ENCODE measurements at places on chromosomes 7 and 10.
A peak's percentile ranks its signal among the peaks of the same experiment; 100 is the strongest.

DNA sequence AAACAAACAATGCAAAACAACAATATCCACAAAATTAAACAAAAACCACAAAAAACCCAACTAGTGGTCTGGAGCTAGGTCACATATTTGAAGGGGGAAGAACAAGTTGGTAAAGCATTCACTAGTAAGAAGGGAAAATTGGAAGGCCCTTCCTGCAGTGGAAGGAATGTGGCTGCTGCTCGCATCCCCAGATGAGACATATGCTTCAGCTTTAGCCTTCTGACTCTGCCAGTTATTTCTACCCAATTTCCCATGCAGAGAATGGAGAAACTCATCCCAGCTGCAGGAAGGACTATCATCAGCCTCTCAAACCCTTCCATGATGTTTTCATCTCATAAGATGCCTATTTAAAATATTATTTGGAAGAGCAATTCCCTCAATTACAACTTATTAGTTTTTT, 176.6 kb downstream of the BMPER start:
- DNase-seq: no peak

GRCh38 chr10:125531465-125531864, 151.5 kb downstream of the TEX36 start:
- DNase-seq: peak; percentile 24

- peak; percentile 56 for DNase-seq
Measured at GRCh38 chr10:35336921-35337823, 863 bp downstream of the CCNY start.

GRCh38 chr7:40986351-40986873, 716.5 kb downstream of the INHBA start:
- no peak for DNase-seq

DNA sequence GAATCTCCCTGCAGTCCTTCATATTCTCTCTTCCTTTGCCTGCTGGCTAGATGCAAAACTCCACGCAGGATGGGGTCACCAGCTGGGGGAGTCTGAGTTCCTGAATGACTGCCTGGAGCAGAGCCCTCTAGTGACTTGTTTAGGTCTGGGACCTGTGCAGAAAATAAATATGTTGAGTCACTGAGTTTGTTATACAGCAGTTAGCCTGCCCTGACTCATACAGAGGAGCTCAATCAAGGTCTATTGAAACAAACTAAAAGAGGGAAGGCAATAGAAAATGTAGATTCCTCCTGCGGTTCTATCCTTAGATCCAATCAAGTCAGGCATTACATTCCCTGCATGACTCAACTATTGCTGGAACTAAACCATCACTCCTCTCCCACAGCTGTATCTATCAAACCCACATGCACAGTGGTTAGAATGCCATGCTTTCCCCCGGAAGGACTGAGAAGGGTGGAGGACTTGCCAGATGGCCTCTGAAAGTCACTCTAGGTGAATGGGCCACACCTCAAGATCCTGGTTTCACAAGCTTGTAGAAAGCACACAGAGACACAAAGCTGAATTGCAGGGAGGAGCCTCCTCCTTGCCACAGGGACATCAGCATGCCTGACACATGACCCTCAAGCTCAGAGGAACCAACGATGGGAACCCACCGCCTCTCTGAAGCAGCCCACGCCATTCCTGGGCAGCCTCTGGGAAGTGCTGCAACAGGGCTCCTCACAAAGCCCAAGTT, 73.9 kb downstream of the SH3PXD2A start:
- peak; percentile 21 for DNase-seq

GRCh38 chr10:6142644-6143043, 53.8 kb downstream of the RBM17 start:
- DNase-seq: no peak

GRCh38 chr10:83372646-83373045, 766.7 kb upstream of the GHITM start:
- DNase-seq: no peak

DNA sequence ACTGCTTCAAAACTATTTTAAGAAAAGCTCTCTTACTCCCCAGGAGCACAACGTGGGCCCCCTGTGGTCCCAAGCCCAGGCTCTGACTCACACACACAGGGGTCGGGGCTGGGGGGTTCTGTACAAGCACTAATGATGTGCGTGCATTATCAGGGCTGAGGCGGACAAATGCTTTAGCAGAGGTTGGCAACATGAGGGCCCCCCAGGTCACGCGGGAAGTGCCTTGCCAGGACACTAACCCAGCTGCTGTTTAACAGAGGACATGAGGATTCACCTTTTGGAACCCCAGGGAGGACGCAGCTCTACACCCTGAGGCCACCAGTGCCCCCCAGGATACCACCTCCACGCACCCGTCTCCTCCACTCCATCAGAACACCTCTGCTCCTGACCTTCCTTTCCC, 342.8 kb downstream of the DNAJB6 start:
- no peak for DNase-seq

GRCh38 chr7:8382004-8382730, 51.2 kb upstream of the NXPH1 start:
- DNase-seq: no peak

DNA sequence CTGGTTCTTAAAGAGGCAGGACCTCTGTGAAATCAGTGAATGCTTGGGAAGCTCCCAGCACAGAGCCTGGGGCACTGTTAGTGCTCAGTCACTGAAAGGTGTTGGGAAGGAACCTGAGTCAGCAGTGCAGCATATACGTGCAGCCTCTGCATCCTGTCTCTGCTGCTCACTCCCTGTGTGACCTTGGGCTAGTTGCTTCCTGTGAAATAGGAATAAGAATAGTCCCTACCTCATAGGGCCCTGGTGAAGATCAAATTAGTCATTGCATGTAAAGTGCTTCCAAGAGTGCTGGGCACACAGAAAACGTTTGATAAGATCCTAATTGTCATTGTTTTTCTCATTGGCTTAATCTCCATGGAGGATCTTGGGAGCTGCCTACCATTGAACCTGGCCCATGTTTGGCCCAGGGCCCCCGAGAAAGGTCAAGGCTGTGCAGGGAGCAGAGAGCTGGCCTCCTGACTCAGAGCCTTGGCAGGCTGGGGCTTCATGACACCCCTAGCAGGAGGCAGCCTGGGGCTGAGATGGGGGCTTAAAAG, 73.3 kb upstream of the COL13A1 start:
- no peak for DNase-seq

DNA sequence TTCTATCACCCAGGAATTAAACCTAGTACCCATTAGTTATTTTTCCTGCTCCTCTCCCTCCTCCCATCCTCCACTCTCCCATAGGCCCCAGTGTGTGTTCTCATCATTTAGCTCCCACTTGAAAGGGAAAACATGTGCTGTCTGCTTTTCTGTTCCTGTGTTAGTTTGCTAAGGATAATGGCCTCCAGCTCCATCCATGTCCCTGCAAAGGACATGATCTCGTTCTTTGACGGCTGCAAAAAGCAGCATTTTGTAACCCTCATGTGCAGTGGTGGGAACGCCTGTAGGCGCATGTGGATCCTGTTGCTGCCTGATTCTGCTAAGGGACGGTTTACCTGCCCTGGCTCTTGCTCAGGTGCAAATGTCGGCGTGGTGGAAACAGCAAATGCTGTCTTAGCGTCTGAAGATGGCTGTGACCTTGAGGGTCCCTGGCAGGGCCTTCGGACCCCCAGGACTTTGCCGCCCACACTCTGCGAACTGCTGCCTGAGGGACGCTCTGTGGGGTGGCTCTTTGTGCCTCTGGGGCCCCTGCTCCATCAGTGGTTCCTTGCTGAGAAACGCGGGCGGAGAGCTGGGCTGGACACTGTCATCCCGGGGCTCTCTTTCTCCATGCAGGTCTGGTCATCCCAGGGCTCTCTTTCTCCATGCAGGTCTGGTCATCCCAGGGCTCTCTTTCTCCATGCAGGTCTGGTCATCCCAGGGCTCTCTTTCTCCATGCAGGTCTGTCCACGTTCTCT, 5.6 kb upstream of the MTG1 start:
- no peak for DNase-seq

- DNase-seq: no peak
Measured at GRCh38 chr10:127194111-127194510, 2.3 kb downstream of the INSYN2A start.

- DNase-seq: no peak
Measured at GRCh38 chr7:37532636-37533035, 84.0 kb upstream of the ELMO1 start.

DNA sequence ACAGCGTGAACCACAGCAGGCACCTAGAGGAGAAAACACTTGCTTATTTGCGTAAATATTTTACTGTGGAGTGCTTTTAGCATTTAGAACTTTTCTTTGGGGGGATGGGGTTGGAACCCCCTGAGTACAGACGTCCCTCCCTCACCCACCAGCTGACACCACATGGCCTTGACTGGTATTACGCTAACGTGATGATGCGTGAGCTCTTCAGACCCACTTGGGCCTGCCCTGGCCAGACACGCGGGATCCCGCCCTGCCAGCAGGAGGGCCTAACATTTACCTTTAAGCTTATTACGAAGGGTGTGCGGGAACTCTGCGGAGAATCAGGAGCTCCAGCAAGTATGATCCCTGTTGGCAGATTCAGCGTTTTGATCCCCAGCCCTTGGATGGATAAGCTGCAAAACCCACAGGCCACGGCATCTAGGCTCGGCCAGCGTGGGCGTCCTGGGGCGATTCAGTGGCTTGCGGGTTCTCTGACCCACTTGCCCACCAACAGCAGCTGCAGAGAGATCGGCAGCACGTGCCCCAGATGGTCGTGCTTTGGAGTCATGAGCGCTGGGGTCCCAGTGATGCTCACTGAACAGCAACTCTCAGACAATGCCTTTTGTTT, 545.5 kb upstream of the FOXK1 start:
- DNase-seq: no peak

DNA sequence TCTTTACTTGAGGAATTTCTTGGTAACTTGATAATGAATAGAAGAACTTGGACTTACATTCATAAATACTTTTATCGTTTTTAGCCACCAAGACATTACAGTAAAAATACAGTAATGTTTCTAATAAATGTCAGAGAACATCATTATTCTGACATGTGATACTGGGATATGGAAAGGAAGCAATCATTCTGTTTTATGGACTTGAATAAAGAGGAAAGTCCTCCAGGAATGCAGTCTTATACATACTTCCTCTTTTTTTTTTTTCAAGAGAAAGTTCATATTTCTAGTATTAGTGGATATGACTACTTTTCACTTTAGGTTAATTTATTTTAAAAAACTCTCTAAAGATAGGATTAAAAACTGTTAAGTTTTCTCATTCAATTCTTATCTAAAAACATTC, 220.0 kb upstream of the SEMA3C start:
- no peak for DNase-seq

DNA sequence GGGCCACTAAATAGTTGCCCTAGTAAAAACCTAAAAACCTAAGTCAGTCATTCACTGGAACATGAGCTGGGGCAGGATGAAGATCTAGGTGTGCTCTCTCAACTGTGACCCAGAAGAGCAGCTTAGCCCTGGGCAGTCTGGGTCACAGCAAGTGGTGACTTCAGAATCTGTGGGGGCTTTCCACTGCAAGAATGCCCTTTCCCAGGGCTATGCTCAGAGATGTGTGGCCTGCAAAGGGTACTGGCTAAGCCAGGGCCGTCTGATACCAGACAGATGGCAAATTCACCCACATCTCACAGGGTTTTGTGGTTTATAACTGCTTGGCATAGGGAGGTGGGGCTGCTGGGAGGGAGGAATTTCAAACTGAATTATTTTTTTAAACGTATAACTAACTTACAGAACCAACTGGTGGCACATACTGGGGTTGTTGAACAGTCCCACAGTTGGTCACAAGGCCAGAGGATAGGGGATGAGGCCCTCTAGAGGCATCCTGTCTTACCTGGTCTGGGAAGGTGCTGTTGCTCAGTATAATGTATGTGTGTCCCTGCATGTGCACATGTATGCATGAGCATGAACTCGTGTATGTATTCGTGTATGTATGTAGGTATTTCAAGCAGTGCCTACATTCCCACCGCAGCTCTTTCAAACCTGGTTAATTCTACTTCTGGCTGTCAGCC, 63.2 kb downstream of the PRPF18 start:
- DNase-seq: no peak

- DNase-seq: peak; percentile 24
Measured at GRCh38 chr7:111532625-111533024, 29.7 kb downstream of the IMMP2L start.

DNA sequence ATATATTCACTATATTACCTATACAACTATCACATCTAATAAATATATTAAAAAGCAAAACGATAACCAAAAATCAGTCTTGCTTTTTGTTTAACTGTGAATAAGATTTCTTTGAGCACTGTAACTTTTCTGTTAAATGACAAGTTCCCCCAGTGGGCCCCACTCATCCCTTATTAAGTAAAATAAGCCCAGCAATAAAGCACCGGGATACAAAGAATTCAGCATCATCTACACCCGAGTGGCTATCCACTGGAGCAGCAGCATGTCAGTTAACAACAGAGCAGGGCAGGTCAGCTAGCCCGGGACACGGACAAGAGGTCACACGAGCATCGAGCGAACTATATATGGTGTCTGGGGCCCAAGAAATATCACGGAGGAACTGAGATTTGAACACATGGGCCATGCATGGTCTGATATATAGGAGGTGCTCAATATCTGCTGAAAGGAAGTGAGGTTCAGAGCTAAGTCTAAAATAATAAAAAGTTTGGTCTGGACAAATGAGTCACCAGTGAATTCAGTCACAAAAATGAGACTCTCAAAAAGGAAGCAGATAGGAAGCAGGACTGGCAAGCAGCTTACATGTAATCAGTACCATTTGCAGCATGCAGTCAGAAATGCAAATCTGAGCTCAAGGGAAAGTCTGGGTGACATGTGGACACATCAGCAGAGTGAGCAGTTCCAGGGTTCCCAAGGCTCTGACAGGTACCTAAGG, 4.1 kb downstream of the ERCC6 start:
- DNase-seq: no peak

DNA sequence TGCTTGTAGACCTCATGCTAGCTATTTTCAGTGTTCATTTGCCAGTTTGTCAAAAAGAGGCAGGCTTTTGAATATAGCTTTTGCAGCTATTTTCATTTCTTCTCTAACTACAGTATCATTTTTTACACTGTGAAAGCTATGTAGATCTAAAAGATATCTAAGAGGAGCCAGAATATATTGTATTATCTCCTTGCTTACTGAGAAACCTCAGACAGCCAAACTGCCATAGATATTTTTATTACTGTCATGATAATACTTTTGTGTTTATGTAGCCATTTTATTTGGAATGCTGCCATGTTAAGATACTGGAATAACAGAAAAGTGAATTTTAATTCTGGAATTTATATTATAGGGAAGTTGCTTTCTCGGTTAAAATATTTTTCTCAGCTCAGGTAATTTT, 37.2 kb downstream of the ANKIB1 start:
- no peak for DNase-seq

GRCh38 chr7:71694665-71695064, 562.7 kb downstream of the GALNT17 start:
- no peak for DNase-seq

DNA sequence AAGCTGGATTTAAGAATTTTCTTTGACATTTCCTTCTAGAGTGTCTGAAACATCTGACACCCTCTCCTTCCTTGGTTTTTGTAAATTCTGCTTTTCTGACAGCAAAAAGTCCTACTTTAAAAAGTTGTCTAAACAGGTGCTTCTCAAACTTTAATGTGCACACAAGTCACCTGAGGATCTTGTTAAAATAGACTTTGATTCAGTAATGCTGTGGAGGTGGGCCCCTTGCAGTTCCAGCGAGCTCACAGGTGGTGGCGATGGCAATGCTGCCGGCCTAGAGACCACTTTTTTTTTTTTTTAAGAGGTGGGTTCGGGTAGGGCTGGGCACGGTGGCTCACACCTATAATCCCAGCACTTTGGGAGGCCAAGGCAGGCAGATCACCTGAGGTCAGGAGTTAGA, 77.1 kb downstream of the ABCC2 start:
- DNase-seq: peak; percentile 41

All from NCI-H146 (cell line).